ENCODE measurements at places on chromosomes 16 and 17. TPM values are rescaled to one million over a fixed set of nuclear protein-coding genes. Genes with fewer than 3 reads are reported as not detected.

- no peak for DNase-seq
Observed at GRCh38 chr16:23712976-23713375, at the start of gene ERN2. TSS of gene ERN2 (minus strand) at chr16:23713222. CDS start at chr16:23713187, 35 bp downstream.

The C17orf100 gene
- 2.3 TPM for total RNA-seq

DNA sequence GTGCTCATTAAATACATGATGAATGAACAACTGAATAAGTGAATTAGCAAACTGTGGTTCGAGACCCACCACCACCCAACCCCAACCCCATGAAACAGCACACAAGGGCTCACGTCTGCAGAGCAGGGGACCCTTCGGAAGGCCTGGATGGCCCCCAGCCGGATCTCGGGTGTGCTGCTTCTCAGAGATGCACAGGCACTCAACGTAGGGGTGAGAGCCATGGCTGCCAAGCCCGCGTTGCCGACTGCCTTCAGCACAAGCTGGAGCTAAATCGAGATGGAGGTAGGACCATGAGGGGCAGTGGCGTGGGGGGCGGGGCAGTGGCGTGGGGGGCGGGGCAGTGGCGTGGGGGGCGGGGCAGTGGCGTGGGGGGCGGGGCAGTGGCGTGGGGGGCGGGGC is 93.2 kb downstream of the LITAF start:
- DNase-seq = no peak

The TNP2 gene
- total RNA-seq = not detected

GRCh38 chr17:20189302-20189701 is 180.1 kb downstream of the SPECC1 start:
- DNase-seq = no peak

The MYLK3 gene
- total RNA-seq = 0.51 TPM

GRCh38 chr17:29010586-29010985 is 4.8 kb upstream of the SEZ6 start:
- no peak for DNase-seq

- no peak for DNase-seq
Observed at GRCh38 chr17:17921192-17922069, 50.8 kb downstream of the TOM1L2 start.

DNA sequence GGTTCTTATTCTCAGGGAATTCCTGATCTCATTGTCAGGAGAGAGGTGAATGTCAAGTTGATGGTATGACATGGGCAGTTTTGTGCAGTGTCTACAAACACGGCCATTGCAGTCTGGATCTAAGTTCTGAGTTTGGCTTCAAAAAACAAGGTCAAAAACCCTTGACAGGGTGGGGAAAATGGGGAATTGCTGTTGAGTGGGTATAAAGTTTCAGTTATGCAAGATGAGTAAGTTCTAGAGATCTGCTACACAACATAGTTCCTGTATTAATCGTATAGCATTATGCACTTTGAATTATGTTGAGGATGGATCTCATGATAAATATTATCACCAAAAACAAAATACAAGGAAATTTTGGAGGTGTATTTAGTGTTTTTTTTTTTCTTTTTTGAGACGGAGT is 36.6 kb upstream of the CARMIL2 start:
- DNase-seq = no peak

The TBC1D3G gene
- total RNA-seq = not detected

DNA sequence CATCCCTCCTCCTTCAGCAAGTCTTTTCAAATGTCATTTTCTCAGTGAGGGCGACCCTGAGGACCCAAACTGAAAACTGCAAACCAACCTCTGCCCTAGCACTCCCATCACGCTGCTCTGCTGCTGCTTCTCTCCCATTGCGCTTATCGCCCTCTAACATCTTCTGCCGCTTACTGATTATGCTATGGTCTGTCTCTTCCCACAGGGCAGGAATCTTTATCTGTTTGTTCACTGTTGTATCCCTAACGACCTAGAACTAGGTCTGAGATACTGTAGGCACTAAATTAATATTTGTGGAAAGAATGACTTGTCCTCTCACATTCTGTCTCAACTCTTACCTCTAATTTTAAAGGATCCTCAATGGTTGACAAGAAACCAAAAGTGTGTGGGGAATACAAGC is 12.5 kb downstream of the ZSCAN32 start:
- DNase-seq = no peak

GRCh38 chr17:1746975-1747543 is 4.4 kb downstream of the SERPINF2 start:
- DNase-seq = no peak

The TEKT3 gene
- not detected for total RNA-seq

The SNX20 gene
- total RNA-seq = 48.4 TPM

GRCh38 chr17:79478051-79478461 is 132.8 kb downstream of the RBFOX3 start:
- DNase-seq = no peak

GRCh38 chr16:31477220-31478216 is 5.4 kb upstream of the SLC5A2 start:
- no peak for DNase-seq

- no peak for DNase-seq
Observed at GRCh38 chr16:69741951-69742904, 12.5 kb downstream of the NOB1 start.

The OR4D1 gene
- total RNA-seq = 0.18 TPM

GRCh38 chr16:54397190-54397835 is 110.7 kb upstream of the IRX3 start:
- DNase-seq = no peak

The DHRS7C gene
- not detected for total RNA-seq

DNA sequence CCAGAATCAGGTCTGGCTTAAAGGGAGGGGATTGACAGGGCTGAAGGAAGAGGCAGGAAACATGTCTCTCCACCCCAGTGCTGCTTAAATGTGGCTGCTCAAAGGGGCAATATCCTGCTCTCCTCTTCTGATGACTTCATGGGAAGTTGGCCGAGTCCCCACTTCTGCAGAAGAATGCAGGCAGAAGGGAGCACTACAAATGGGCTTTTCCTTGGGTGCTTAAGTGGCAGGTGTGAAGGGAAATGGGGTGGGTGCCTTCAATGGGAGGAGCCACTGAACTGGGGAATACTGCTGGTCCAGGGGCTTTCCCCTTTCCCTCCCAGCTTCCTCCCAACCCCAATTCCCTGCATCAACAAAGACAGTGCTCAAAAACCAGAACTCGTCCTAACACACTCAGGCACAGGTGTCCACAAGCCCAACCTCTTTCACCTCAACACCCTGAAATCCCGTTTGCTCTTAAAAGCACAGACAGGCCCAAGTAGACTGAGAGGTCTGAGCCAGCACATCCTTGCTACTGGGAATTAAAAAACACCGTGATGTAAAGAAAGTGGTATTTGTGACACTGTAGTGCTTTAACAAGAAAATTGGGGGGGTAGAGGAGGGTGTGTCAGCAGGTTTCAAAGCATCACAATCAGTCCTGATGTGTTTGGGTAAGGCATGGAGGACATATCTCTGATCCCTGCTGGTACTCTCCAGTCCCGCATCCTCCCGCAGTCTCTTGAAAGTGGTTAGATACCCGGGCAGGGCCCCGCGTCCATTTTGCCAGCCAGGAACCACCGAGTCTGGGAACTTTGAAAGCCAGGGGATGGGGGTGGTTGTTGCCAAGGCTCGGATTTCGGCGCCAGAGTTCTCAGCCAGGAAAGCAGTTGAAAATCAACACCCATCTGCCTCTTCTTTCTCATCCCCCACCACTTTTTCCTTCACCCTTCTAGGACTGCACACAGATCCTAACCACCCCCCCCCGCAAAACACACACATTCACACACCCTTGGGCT is 1.6 kb downstream of the CA10 start:
- no peak for DNase-seq

- DNase-seq = no peak
Observed at GRCh38 chr16:89565256-89565505, 4.7 kb downstream of the RPL13 start.

- DNase-seq = no peak
Observed at GRCh38 chr16:83589576-83589975, 218.2 kb upstream of the HSBP1 start.

DNA sequence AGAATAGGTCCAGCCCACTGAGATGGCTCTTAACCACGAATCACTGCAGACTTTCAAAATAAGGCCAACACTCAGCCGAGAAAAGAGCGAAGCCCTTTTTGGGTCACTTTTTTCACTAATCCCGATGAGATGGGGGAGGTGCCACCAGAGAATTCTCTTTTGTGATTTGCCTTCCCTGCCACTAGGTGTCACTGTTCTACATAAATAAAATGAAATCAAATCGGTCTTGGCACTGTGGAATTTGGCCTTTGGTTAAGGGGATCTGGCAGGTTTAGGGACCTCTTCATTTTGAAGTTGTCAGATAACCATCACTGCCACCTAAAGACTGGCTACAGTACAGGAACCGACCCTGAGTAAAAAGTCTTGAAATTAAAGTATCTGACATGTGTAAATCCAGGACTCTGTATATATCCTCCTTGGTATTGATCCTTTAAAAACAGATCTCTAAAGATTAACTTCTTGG is 147.0 kb downstream of the HS3ST4 start:
- DNase-seq = peak; percentile 7

The KRT28 gene
- not detected for total RNA-seq

GRCh38 chr16:65445313-65446260 is 323.7 kb upstream of the CDH11 start:
- no peak for DNase-seq

GRCh38 chr17:64103391-64104364 is 26.3 kb downstream of the ERN1 start:
- peak; percentile 63 for DNase-seq

GRCh38 chr16:12390644-12391043 is 413.0 kb downstream of the CPPED1 start:
- DNase-seq = no peak

The KCNAB3 gene
- 10.9 TPM for total RNA-seq

DNA sequence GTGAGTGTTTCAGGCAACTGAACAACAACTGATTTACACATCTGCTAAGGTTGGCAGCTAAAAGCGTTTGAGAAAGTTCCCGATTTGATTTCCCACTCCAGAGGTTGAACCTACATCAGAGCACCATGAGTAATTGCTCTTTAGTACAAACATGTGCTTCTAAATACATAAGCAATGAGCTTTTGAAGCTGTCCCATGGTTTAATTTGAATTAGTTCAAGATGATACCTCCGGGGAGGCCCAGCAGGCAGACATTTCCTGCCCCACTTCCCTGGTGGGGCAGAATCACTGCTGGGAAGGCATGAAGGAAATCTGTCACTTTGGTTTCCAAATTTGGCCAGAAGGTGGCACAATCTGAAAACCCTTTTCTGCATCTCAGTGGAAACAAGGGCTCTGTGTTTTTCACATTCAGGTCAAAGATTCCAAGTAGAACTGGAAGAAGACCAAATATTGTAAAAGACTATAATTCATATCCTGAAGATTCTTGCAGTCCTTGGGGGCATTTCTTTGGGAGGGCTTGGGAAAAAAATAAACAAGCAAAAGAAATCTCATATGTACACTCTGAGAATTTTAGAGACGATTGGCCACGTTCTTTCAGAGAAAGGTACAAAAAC is 176.2 kb upstream of the FAM20A start:
- no peak for DNase-seq

- DNase-seq = no peak
Observed at GRCh38 chr16:31868164-31868563, 5.4 kb upstream of the ZNF267 start.

DNA sequence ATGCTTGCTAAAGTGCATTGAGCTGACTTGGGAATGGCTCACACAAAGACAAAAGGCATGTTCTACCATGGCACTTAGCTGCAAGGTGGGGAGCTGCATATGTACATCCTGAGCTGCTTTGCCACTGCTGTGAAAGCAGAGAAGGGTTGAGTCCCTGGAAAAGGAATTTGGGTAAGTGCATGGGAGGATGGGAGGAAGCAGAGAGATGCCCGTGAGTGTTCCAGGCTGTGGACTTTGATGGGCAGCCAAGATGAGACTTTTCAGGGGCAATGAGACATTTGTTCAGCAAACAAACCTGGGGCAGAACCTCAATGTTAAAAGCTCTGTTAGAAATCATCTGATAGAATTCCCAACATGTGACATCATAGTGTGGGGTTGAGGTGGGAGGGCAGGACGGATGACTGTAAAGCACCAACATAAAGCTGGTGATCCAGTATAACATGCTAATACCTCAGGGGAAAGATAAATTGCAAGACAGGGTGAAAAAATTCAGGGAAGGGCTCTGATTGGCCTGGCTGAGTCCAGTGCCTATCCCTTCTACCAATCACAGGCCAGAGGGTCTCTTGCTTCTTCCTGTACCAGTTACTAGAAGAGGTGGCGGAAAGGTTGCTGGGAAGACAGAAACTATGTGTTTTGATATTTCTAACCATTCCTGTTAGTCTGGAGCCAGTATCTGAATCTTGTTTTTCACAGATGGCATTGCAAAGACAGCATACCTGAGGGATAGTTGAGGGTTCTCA is 163.2 kb downstream of the UTP18 start:
- DNase-seq = no peak

DNA sequence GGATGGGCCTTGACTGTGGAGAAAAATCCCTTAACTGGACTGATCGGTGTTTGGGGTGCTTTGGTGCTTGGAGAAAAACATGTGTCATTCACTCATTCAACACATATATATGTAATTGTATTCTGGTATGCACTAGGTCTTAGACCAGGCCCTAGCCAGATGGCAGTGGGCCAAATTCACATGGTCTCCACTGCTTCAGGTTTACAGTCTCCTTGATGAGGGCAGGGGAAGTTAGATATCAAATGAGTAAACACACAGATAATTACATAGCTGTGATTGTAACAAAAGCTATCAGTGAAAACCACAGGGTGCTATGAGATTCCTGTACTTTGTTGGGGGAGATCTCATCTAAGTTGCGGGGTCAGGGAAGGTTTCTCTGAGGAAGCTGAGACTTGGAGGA is 78.8 kb downstream of the WWP2 start:
- no peak for DNase-seq

DNA sequence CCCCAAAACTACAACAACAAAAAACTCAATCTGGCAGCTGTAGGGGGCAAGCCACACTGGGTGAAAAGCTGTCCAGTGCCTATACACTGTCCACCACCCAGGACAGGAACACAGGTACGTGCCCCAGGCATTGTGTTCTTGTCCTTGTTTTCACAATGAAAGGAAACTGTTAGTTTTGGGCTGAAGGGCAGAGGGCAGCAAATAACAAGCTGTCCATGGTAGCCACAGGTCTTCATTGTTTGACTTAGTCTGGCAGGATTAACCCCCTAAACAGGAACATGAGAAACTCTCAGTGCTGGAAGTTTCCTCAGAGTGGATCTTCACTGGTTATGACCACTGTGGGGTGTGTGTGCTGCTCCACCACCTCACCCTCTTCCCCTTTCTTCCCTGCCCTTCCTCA is 224.6 kb upstream of the N4BP1 start:
- DNase-seq = no peak

GRCh38 chr16:66859397-66860068 is 15.3 kb downstream of the CA7 start:
- DNase-seq = no peak

The MEFV gene
- not detected for total RNA-seq

GRCh38 chr16:719815-720446 is 1.0 kb upstream of the ANTKMT start:
- no peak for DNase-seq

GRCh38 chr16:84851192-84852127 is 31.7 kb downstream of the CRISPLD2 start:
- DNase-seq = no peak

The DOC2B gene
- 0.64 TPM for total RNA-seq

GRCh38 chr17:45955326-45955725 is 43.7 kb upstream of the STH start:
- DNase-seq = no peak

The CFAP97D1 gene
- not detected for total RNA-seq

The GLIS2 gene
- total RNA-seq = 0.80 TPM
